ENCODE measurements at places on chromosomes 1 and 21.

DNA sequence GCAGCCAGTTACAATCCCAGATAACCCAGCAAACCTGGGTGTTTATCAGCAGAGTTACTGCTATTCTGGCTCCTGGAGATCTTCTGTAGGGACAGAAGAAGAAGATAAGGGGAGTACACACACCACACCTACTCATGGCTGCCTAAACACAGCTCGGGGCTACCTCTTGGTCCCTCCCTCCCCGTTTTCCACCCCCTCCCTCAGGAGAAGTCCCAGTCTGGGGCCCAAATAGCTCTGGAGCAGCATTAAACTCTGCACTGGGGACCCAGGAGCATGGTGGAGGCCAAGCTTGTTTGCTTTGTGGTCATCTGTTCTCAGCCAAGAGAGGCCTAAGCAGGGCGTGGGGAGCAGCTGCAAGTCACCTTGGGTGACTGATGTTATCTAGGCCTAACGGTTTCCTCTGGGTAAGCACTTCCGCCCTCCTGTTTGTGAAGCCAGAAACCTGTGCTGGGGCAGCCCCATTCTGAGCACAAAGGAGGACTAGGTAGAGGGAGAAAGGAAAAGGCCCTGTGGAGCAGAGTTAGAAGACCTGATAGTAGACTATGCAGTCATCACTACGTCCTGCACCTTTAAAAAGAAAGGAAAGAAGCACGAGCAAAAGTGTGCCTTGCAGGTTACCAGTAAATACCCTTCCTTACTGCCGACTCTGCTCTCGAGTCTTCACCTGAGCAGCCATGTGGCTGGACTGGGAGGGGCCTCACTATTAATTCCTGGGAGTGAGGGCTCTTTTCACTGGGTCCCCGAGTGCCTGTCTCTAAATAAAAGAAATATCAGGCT, 2.0 kb upstream of the RCSD1 start:
- DNase-seq = peak; percentile 99
- H3K27ac ChIP-seq = peak overlapping the region; percentile 91
- H3K4me1 ChIP-seq = peaks cover 49% of the 10 kb centered on the region
- H3K36me3 ChIP-seq = no peaks in the 10 kb centered on the region
- no peaks in the 10 kb centered on the region for H3K27me3 ChIP-seq

GRCh38 chr1:66527686-66528085, 6.3 kb upstream of the SGIP1 start:
- no peaks in the 10 kb centered on the region for H3K36me3 ChIP-seq
- H3K27me3 ChIP-seq = no peaks in the 10 kb centered on the region
- H3K4me3 ChIP-seq = no peak overlapping the region
- no peak for DNase-seq
- no peak overlapping the region for H3K27ac ChIP-seq

GRCh38 chr1:48773133-48773532, 3.6 kb downstream of the BEND5 start:
- no peak for DNase-seq
- H3K4me1 ChIP-seq = no peaks in the 10 kb centered on the region
- no peaks in the 10 kb centered on the region for H3K36me3 ChIP-seq
- H3K4me3 ChIP-seq = no peak overlapping the region

DNA sequence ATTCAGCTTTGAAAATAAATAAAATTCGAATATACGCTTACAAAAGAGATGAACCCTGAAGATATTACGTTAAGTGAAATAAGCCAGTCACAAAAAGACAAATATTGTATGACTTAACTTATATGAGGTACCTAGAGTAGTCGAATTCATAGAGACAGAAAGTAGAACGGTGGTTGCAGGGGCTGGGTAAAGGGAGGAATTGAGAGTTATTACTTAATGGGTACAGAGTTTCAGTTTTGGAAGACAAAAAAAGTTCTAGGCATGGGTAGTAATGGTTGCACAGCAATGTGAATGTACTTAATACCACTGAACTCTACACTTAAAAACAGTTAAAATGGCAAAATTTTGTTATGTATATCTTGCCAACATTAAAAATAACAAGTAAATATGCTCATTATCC, 48.6 kb upstream of the ZNHIT6 start:
- peak; percentile 66 for DNase-seq
- H3K27ac ChIP-seq = no peak overlapping the region
- no peaks in the 10 kb centered on the region for H3K27me3 ChIP-seq
- H3K4me1 ChIP-seq = peaks cover 15% of the 10 kb centered on the region

DNA sequence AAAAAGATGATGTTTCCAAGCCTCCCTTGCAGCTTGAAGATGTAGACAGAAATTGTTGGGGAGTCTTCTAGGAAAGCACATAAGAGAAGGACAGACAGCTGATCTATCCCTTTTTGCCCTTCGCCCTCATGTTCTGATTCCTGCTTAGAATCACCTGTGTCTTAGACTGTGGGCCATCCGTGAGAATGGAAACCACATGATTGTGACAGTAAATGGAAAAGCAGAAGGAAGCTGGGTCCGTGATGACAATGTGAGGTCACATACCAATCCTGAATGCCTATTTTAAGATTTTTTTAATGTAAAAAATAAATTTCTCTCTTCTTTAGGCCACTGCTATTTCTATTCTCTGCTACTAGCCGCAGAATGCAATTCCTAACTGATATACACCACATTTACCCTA, 67.7 kb upstream of the C1orf87 start:
- no peak for DNase-seq
- H3K36me3 ChIP-seq = no peaks in the 10 kb centered on the region
- no peaks in the 10 kb centered on the region for H3K27me3 ChIP-seq
- no peak overlapping the region for H3K27ac ChIP-seq
- no peaks in the 10 kb centered on the region for H3K4me1 ChIP-seq
- no peak overlapping the region for H3K4me3 ChIP-seq

DNA sequence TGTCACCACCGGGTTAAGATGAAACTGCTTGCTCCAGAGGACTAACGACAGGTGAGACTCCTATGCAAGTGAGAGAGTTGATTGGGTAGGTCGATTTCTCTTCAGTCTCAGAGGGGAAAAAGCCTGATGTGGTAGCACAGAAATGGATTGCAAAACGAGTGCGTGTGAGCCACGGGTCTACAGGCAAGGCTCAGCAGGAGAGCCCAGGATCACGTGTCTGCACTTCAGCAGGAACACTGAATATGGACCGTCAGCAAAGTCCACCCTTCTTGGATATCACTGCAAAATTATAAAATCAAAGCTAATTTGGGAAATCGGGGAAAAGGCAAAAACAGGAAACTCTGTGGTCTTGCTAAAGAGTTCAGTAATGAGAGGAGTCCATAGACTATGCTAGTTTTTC, 107.7 kb upstream of the ZNF648 start:
- no peaks in the 10 kb centered on the region for H3K36me3 ChIP-seq
- H3K4me1 ChIP-seq = no peaks in the 10 kb centered on the region
- no peak overlapping the region for H3K27ac ChIP-seq
- DNase-seq = no peak

DNA sequence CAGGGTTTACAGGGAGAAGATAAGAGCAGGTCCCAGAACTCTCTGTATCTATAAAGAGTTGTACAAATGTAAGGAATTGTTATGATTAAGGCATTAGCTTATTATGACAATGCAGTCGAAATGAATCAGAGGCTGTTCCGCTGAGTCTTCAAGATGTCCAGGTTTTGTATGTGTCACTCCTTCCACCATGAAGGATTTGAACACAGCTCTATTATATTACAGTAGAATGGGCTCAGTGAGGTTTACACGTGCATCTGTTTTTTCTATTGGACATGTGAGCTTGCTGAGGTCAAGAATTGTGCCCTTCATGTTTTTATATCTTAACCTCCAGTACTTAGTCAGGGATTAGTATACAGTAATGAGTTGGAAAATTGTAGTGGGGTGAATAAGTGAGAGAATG, 86.3 kb downstream of the MPZL1 start:
- H3K27ac ChIP-seq = no peak overlapping the region
- H3K4me1 ChIP-seq = peaks cover 15% of the 10 kb centered on the region
- no peak for DNase-seq
- H3K27me3 ChIP-seq = no peaks in the 10 kb centered on the region
- no peaks in the 10 kb centered on the region for H3K36me3 ChIP-seq
- H3K4me3 ChIP-seq = no peak overlapping the region

DNA sequence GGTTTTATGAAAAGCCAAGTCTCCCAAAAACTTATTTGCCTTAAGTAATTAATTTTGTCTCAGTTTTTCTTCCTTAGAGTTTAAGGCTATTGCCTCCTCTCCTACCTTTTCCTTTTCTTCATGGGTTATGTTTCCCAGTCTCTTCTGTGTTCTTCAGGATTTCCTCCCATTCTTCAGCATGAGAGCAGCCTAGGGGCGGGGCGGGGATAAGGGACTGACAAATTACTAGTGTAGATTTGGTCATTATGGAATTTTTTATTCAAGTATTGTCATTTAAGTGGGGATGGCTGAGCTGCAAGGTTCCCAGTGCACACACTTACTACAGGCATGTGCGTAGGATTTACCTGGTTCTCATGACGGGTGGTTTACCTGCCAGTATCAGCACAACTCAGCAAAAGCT, 35.2 kb upstream of the PIGV start:
- no peaks in the 10 kb centered on the region for H3K4me1 ChIP-seq
- DNase-seq = no peak
- no peaks in the 10 kb centered on the region for H3K27me3 ChIP-seq
- H3K4me3 ChIP-seq = no peak overlapping the region
- peaks cover 15% of the 10 kb centered on the region for H3K36me3 ChIP-seq

Measured in MM.1S (cell line).